ENCODE measurements at places on chromosomes 7 and 10. TPM values are rescaled to one million over a fixed set of nuclear protein-coding genes. Genes with fewer than 3 reads are reported as not detected.
A peak's percentile ranks its signal among the peaks of the same experiment; 100 is the strongest.

GRCh38 chr10:104037261-104037951 lies 48.3 kb downstream of the COL17A1 start:
- peaks cover 3% of the 10 kb centered on the region for H3K36me3 ChIP-seq
- no peaks in the 10 kb centered on the region for H3K4me1 ChIP-seq
- H3K27ac ChIP-seq: no peak overlapping the region
- no peak overlapping the region for H3K4me3 ChIP-seq
- no peak for DNase-seq

DNA sequence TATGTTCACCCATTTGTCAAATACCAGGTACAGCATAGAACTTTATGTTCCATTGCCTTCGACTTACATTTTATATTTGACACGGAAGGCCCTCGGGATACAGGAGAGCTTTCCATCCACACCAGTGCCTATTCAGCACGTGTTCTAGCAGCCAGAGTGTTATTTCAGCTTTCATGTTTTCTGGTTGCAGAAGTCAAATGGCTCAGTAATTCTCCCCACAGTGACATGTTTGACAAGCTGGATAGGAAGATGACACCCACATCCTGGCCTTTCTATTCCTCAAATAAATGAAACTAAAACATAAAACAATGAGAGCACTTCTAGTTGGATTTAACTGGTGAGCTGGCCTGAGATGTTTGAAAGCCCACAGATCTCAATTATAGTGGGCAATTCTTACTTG lies 173.4 kb downstream of the SORCS1 start:
- no peaks in the 10 kb centered on the region for H3K27me3 ChIP-seq
- no peaks in the 10 kb centered on the region for H3K4me1 ChIP-seq
- H3K36me3 ChIP-seq: no peaks in the 10 kb centered on the region
- H3K27ac ChIP-seq: no peak overlapping the region
- DNase-seq: no peak

GRCh38 chr10:27225642-27226257 lies 14.8 kb downstream of the ACBD5 start:
- no peaks in the 10 kb centered on the region for H3K27me3 ChIP-seq
- no peaks in the 10 kb centered on the region for H3K36me3 ChIP-seq
- peaks cover 27% of the 10 kb centered on the region for H3K4me1 ChIP-seq
- peak overlapping the region; percentile 47 for H3K27ac ChIP-seq
- no peak overlapping the region for H3K4me3 ChIP-seq

Gene TDRD1
- total RNA-seq: 0.12 TPM

Gene NCF1
- 6.5 TPM for total RNA-seq

Gene KCND2
- not detected for total RNA-seq

Gene CALCR
- total RNA-seq: not detected

GRCh38 chr7:99579956-99580777 lies 17.9 kb upstream of the TMEM225B start:
- no peaks in the 10 kb centered on the region for H3K4me1 ChIP-seq
- H3K27me3 ChIP-seq: no peaks in the 10 kb centered on the region
- H3K4me3 ChIP-seq: peak overlapping the region; percentile 86
- peak; percentile 63 for DNase-seq
- H3K36me3 ChIP-seq: no peaks in the 10 kb centered on the region
- peak overlapping the region; percentile 39 for H3K27ac ChIP-seq

DNA sequence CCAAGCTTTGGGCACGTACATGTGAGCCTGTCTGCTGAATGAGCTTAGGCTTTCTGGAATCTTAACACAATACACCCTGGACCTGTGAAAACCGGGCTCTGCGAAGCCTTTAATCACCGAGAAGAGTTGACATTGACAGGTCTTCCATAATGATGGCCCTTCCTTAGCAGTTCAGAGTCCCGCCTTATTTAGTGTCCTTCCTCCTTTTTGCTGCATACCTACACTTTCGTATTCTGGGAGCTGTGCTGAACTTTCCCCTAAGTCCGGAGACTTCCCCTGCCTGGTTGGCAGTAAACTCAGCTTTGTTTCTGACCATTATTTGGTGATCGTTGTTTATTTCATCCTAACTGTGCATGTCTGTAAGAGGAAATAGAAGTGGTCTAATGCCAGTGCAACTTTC lies 212.0 kb downstream of the CAMK1D start:
- no peak overlapping the region for H3K4me3 ChIP-seq
- H3K4me1 ChIP-seq: no peaks in the 10 kb centered on the region
- no peaks in the 10 kb centered on the region for H3K27me3 ChIP-seq
- no peak for DNase-seq
- no peak overlapping the region for H3K27ac ChIP-seq

GRCh38 chr10:104935656-104936055 lies 294.6 kb downstream of the SORCS3 start:
- H3K27me3 ChIP-seq: no peaks in the 10 kb centered on the region
- H3K4me3 ChIP-seq: no peak overlapping the region
- no peaks in the 10 kb centered on the region for H3K4me1 ChIP-seq
- no peak overlapping the region for H3K27ac ChIP-seq
- H3K36me3 ChIP-seq: no peaks in the 10 kb centered on the region
- DNase-seq: no peak

- no peaks in the 10 kb centered on the region for H3K36me3 ChIP-seq
- H3K4me3 ChIP-seq: no peak overlapping the region
- no peaks in the 10 kb centered on the region for H3K27me3 ChIP-seq
- no peak for DNase-seq
These were observed 18.0 kb downstream of the AQP1 start for GRCh38 chr7:30929686-30930085.

Gene PAX4
- not detected for total RNA-seq

Gene H2BK1
- 3.1 TPM for total RNA-seq

Gene ANKRD16
- total RNA-seq: 4.7 TPM

Measured in T-cell (primary cell).